ENCODE measurements at places on chromosomes 1 and 21. TPM values are rescaled to one million over a fixed set of nuclear protein-coding genes. Genes with fewer than 3 reads are reported as not detected.
A peak's percentile ranks its signal among the peaks of the same experiment; 100 is the strongest.

DNA sequence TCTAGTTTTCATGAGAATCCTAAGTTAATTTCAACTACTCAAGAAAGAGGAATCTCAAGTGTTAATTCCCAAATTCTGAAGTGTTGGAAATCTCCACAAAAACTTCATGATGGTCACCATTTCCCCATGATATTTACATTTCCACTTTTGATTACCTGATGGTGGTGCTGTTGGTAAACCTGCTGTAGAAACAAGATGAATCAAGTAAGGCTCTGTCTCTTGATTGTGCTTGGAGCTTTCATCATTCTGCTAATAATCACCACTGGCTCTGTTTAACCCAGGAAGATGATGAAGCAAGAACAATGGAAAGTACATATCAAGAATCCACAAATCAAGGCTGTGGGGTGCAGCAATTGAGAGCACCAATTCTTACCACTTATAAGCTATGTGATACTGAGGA lies 77.8 kb downstream of the C4BPA start:
- no peak for DNase-seq

- DNase-seq, result no peak
Observed at GRCh38 chr21:37478794-37479193, 112.2 kb downstream of the DYRK1A start.

The HAO2 gene
- not detected for polyA plus RNA-seq

DNA sequence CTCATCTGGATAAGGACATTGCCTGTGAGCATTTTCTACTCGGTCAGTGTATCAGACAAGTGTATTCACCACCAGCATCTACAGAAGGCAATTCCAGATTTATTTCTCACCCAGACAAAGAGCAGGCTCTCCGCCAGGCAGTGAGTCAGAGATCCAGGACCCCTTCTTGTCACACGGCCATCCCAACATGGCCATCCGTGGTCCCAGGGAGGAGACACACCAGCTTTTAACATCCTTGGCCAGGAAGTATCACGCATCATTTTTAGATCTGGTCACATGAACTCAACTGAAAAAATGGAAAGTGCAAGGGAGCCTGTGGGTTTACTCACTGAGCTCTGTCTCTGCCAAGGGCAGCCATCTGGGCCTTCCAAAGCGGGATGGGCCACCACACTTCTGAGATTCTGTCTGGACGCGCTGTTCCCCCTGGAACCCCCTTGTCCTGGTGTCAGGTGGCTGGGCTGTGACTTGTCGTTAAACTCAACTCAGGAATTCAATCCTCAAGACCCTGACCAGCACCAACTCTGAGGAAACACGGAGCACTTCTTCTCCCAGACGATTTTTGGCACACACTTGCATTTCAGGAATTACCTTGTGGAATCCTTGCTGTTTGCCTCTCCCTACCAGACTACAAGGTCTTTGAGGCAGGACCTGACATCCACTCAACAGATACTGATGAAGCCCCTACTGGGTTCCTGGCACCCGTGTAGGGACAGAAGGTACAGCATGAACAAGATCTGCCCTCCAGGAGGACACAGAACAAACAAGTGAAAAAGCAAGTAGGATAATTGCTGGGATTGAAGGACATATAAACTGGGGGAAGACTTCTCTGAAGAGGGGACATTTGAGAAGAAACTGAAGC lies 21.6 kb upstream of the CCSAP start:
- no peak for DNase-seq

The PCSK9 gene
- polyA plus RNA-seq, result 0.07 TPM

The IL12RB2 gene
- polyA plus RNA-seq, result not detected

The KCNJ9 gene
- not detected for polyA plus RNA-seq

- no peak for DNase-seq
Observed at GRCh38 chr1:27003745-27004470, 8.7 kb downstream of the TENT5B start.

DNA sequence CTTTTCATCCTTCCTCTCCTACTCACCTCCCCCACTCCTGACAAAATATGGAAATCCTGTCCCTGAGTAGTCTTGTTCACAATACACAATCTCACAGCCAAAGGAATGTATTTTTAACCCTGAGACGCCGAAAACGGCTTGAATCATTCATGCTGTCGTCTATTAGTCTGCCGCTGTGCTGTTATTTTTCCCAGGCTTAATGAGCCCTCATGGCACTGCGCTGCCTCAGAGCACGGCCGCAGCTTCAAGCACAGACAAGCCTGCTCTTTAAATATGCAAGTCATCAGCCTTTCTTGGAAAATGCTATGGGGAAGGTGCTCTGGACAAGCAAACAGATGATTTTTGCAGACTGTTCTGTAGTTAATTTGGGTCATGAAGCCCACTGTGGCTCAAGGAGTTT lies 302.7 kb downstream of the DISC1 start:
- DNase-seq, result peak; percentile 41
